ENCODE measurements at places on chromosomes 13 and 19.
A peak's percentile ranks its signal among the peaks of the same experiment; 100 is the strongest.

DNA sequence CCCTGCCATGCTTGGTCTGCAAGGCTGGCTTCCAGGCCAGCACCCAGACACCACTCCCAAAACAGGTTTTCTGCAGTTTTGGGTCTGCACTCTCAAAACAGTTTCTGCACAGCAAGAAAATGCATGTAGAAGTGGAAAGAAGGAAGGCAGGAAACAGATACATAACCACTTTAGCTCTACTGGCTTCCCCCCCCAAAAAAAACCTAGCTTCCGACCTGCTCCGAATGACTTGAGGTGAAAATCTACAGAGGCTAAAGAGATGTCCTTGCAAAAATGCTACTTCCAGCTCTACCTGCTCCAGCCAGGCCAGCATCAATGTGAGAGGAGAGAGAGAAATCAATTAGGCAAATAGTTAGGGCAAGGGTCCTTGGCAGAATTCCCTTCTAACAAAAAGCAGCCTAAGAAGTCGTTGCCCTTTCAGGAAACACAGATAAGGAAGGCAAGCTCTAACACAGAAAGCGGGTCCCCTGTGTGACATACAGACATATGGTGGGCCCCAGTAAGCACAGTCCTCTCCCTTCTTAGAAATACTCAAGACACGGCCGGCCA lies 3.4 kb downstream of the C19orf12 start:
- H3K4me1 ChIP-seq = peaks cover 55% of the 10 kb centered on the region
- H3K27ac ChIP-seq = no peak overlapping the region
- H3K36me3 ChIP-seq = no peaks in the 10 kb centered on the region
- H3K4me3 ChIP-seq = no peak overlapping the region
- H3K27me3 ChIP-seq = no peaks in the 10 kb centered on the region

DNA sequence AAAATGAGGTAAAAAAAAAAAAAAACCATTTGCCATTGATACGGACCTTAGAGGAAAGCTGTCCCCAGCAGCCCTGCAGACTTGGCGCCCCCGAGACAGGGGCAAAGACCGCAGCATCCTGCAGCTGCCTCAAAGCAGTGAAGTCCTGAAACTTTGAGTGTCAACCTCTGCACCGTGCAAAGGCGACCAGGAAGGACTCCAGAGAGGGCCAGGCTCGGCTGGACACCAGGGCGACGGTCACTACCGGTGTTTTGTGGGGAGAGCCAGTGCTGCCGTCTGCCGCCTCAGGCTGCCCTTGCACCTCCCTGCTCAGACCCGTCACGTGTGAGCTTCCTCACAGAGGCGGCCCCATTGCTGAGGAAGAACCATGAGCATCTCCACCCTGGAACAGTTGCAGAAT lies 146.7 kb upstream of the SPACA7 start:
- H3K27ac ChIP-seq = no peak overlapping the region
- no peak overlapping the region for H3K4me3 ChIP-seq
- H3K27me3 ChIP-seq = no peaks in the 10 kb centered on the region
- no peak for DNase-seq
- H3K36me3 ChIP-seq = no peaks in the 10 kb centered on the region

- H3K27me3 ChIP-seq = peaks cover 21% of the 10 kb centered on the region
- no peaks in the 10 kb centered on the region for H3K36me3 ChIP-seq
- no peak for DNase-seq
- no peak overlapping the region for H3K27ac ChIP-seq
- no peak overlapping the region for H3K4me3 ChIP-seq
Observed at GRCh38 chr13:30978981-30979956, 46.8 kb downstream of the TEX26 start.

DNA sequence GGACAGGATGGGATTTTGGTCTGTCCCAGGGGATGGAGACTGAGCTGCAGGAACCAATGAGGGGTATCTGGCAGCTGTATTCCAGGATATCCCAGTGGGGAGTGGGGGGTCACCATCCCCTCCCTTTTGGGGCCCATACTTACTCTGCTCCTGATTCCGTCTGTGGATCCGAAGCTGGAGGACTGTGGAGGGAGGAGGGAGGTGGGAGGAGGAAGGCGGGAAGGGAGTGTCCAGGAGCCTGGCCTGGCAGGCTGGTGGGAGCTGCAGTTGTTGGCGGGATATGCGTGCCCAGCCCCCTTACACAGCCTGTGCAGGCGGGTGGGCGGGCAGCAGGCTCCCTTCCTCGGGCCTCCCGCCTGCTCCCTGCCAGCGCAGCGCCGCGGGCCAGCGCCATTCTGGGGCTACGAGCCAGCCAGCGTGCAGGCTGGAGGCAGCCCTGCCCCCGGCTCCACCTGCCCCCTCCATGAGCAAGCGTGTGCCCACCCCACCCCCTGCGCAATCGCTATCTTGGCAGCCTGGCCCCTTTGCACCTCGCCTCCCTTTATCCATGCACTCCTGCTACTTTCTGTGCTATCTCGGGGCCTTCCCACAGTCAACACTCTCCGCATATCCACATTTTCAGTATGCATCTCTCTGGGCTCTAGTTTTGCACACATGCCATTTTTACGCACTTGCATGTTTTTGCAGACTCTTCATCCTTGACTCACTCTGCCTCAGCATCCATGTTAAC lies 2.8 kb downstream of the MAMSTR start:
- no peaks in the 10 kb centered on the region for H3K36me3 ChIP-seq
- no peak for DNase-seq
- no peak overlapping the region for H3K27ac ChIP-seq
- H3K27me3 ChIP-seq = no peaks in the 10 kb centered on the region

DNA sequence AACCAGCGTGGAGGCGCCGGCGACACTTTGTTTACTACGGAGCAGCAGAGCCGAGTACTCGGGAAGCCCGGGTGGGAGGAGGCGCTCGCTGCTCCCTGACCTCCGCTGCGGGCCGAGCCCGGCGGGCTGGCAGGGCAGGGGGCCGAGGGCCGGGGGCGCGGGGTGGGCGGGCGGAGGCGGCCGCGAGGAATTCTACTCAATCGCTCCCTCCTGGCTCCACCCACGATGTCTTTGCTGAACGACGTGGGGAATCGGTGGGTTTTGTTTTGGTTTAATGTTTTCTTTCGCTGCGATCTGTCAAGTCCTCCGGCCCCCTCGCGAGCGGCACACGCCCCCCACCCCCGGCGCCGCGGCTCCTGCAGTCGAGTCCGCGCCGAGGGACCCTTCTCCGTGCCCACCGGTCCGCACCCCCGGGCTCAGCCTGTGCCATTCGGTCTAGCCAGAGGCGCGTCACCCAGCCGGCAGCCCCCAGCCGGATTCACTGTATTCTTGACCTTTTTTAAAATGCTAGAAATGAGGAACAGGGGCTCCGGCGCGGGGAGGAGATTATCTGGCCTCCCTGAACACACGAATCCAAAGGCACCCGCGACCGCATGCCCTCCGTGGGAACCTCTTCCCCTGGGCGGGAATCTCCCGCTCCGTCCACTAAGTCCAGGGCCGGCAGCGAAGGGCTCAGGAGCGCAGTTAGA lies 636 bp upstream of the FOXO1 start:
- peak overlapping the region; percentile 99 for H3K4me3 ChIP-seq
- H3K4me1 ChIP-seq = peaks cover 39% of the 10 kb centered on the region
- no peaks in the 10 kb centered on the region for H3K27me3 ChIP-seq
- H3K36me3 ChIP-seq = no peaks in the 10 kb centered on the region
- peak overlapping the region; percentile 97 for H3K27ac ChIP-seq

GRCh38 chr19:41701401-41702075 lies 6.9 kb upstream of the CEACAM5 start:
- H3K4me3 ChIP-seq = no peak overlapping the region
- peaks cover 62% of the 10 kb centered on the region for H3K27me3 ChIP-seq
- DNase-seq = no peak
- H3K36me3 ChIP-seq = no peaks in the 10 kb centered on the region
- peaks cover 6% of the 10 kb centered on the region for H3K4me1 ChIP-seq

DNA sequence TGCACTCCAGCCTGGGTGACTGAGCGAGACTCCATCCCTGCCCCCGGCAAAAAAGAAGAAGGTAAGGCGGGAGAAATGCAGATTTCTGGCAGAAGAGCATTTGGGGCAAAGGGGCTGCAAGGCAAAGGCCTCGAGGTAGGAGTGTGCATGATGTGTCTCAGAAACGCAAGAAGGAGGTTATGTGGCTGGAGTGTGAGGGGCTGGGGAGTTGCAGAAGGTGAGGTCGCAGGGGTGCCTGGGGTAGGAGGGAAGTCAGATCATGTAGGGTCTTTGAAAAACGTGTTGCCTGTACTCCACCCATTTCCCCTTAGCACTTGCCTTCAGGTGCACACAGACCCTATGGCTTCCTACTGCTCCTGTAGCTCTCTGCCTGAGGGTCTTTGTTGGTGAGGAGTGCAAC lies 29.9 kb downstream of the KCTD15 start:
- H3K4me1 ChIP-seq = no peaks in the 10 kb centered on the region
- DNase-seq = no peak
- no peaks in the 10 kb centered on the region for H3K36me3 ChIP-seq
- H3K27ac ChIP-seq = no peak overlapping the region
- peaks cover 36% of the 10 kb centered on the region for H3K27me3 ChIP-seq
- no peak overlapping the region for H3K4me3 ChIP-seq

DNA sequence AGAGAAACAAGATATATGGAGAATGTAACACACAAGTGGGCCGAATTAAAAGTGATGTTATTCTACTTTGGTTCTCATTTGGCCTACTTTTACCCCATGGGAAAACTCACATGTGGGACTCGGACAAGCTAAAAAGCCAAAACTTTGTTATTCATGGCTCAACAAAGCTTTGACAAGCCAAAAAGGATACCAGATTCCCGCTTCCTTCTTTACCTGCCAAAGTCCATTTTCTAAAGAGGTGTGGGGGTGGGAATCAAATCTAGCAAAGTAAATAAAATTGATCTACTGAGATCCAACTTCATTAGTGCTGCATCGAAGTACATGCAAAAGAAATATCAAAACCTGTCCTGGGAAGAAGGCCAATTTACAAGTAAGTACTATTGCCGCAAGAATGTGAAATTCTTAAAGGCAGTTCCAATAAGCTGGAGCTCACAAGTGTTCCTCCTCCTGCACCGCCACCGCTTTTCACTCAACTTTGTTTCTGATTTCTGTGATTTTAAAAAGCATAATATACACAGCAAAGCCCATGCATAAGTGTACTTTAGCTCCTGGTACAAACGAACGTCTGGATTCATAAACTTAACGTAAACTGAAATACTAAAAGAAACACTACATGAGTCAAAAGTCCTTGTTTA lies 1.1 kb downstream of the LNX2 start:
- H3K4me3 ChIP-seq = peak overlapping the region; percentile 96
- H3K36me3 ChIP-seq = no peaks in the 10 kb centered on the region
- peak overlapping the region; percentile 98 for H3K27ac ChIP-seq
- no peak for DNase-seq

GRCh38 chr19:30393046-30393445 lies 20.9 kb downstream of the ZNF536 start:
- no peak overlapping the region for H3K27ac ChIP-seq
- H3K4me3 ChIP-seq = no peak overlapping the region
- H3K4me1 ChIP-seq = no peaks in the 10 kb centered on the region
- H3K27me3 ChIP-seq = peaks cover 24% of the 10 kb centered on the region
- DNase-seq = no peak

DNA sequence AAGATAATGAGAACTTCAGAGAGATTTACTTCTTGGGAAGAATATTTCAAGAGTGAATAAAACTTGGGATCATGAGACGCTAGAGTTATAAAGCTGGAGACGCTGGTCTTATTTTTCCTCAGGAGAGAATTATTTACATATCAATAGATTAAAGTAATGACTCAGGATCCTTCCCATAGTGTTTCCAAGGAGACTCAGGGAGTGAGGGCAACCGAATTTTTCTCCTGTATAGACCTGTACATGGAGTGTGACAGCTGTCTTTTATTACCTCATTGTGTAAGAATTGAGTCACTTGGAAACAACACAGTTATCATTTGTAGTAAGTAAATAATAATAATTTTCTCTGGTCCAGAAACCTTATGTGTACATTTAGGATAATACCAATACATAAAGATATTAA lies 1905.5 kb downstream of the OLFM4 start:
- no peak overlapping the region for H3K4me3 ChIP-seq
- no peak for DNase-seq
- no peak overlapping the region for H3K27ac ChIP-seq
- H3K36me3 ChIP-seq = no peaks in the 10 kb centered on the region
- H3K27me3 ChIP-seq = no peaks in the 10 kb centered on the region

- no peak for DNase-seq
- peaks cover 9% of the 10 kb centered on the region for H3K27me3 ChIP-seq
- peaks cover 9% of the 10 kb centered on the region for H3K4me1 ChIP-seq
- H3K4me3 ChIP-seq = peak overlapping the region; percentile 87
Observed at GRCh38 chr13:44438234-44438579, 64.6 kb downstream of the SERP2 start.

GRCh38 chr13:61751039-61751438 lies 335.4 kb upstream of the PCDH20 start:
- H3K4me3 ChIP-seq = no peak overlapping the region
- no peaks in the 10 kb centered on the region for H3K36me3 ChIP-seq
- H3K27me3 ChIP-seq = no peaks in the 10 kb centered on the region

GRCh38 chr13:32023698-32024097 lies 7.9 kb upstream of the FRY start:
- H3K36me3 ChIP-seq = no peaks in the 10 kb centered on the region
- H3K4me3 ChIP-seq = no peak overlapping the region
- H3K27me3 ChIP-seq = no peaks in the 10 kb centered on the region
- no peak for DNase-seq
- no peaks in the 10 kb centered on the region for H3K4me1 ChIP-seq

GRCh38 chr13:103022336-103022735 lies 43.9 kb downstream of the SLC10A2 start:
- no peak overlapping the region for H3K4me3 ChIP-seq
- no peak overlapping the region for H3K27ac ChIP-seq
- peaks cover 19% of the 10 kb centered on the region for H3K36me3 ChIP-seq
- DNase-seq = no peak

GRCh38 chr13:25702386-25702785 lies 330.6 kb downstream of the ATP8A2 start:
- H3K4me1 ChIP-seq = no peaks in the 10 kb centered on the region
- no peaks in the 10 kb centered on the region for H3K36me3 ChIP-seq
- no peak overlapping the region for H3K27ac ChIP-seq
- no peak for DNase-seq
- peaks cover 4% of the 10 kb centered on the region for H3K27me3 ChIP-seq
- H3K4me3 ChIP-seq = no peak overlapping the region

GRCh38 chr13:98221234-98221633 lies 44.2 kb upstream of the RNF113B start:
- H3K27ac ChIP-seq = no peak overlapping the region
- DNase-seq = no peak
- H3K36me3 ChIP-seq = no peaks in the 10 kb centered on the region

DNA sequence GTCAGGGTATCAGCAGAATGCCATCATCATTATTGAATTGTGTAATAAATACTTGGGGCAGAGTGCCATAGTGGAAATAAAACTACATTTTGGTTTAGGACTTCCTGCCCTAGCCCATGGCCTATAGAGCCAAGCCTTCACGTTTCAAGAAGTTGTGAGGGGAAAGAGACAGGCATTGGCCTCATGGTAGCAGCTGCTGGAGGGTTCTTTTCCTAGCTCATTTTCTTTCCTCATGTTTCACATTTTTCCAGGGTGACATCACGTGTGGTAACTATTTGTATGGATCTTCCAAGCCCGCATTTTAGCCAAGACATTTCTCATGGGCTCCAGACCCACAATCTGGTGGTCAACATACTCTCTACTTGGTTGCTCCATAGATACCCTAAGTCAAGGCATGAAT lies 80.4 kb downstream of the LRCH1 start:
- no peaks in the 10 kb centered on the region for H3K27me3 ChIP-seq
- no peak for DNase-seq
- no peak overlapping the region for H3K27ac ChIP-seq
- H3K36me3 ChIP-seq = peaks cover 33% of the 10 kb centered on the region
- H3K4me1 ChIP-seq = peaks cover 71% of the 10 kb centered on the region
- H3K4me3 ChIP-seq = no peak overlapping the region
